ENCODE measurements at places on chromosomes 3 and 15.

- DNase-seq = no peak
Observed at GRCh38 chr15:22891426-22892210, 53.2 kb downstream of the NIPA2 start.

DNA sequence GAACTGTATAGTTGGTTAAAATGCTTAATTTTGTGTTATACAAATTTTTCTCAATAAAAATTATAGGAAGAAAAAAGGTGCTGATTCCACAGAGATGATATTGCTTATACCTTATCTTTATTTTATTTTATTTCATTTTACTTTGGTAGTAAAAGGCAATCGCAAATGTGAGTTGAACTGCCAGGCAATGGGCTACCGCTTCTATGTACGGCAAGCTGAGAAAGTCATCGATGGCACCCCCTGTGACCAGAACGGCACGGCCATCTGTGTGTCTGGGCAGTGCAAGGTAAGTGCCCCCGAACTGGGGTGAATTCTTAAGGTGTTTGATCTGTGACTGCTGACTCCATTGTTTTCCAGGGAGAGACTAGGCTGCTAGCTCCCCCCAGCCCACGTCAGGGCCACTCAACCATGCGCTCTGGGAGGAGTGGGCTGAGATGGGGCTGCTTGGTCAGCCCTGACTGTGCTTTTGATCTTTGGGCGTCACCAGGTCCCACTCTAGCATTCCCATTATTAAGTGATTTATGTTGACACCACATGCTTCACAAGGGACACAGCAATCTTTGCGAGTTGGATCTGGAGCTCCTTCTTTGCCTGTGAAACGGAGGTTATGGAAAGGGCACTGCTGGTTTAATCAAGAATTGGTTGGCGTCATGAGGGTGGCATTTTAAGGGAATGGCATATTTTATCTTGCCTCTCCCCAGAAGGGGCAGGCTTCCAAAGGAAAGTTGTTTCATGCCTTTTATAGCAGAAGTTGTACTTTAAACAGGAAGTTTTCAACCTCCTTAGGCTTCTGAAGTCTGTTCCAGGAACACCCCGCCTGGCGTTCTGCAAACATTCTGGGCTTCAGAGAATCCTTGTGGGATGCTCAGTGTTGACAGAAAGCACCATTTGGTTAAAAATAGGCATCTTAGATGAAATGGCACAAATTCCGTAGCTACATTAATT lies 296.5 kb downstream of the THSD4 start:
- DNase-seq = peak; percentile 40

DNA sequence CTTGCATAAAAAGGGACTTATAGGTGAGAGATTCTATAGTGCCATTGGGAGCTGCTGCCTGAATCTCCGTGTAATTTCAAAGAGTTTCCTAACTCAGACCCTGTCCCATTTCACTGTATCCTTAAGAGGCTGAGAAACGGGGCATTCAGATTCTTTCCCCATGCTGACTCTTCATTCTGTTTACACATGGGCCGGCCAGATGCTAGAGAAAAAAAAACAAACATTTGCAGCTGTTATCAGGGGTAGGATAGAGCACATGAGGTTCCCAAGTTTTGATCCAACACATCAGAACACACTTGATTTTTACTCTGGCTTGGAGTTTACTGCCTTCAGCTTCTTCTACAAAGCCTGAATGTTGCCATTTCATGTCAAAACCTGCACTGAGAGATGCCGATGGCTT lies 215.9 kb upstream of the TPRG1 start:
- no peak for DNase-seq

DNA sequence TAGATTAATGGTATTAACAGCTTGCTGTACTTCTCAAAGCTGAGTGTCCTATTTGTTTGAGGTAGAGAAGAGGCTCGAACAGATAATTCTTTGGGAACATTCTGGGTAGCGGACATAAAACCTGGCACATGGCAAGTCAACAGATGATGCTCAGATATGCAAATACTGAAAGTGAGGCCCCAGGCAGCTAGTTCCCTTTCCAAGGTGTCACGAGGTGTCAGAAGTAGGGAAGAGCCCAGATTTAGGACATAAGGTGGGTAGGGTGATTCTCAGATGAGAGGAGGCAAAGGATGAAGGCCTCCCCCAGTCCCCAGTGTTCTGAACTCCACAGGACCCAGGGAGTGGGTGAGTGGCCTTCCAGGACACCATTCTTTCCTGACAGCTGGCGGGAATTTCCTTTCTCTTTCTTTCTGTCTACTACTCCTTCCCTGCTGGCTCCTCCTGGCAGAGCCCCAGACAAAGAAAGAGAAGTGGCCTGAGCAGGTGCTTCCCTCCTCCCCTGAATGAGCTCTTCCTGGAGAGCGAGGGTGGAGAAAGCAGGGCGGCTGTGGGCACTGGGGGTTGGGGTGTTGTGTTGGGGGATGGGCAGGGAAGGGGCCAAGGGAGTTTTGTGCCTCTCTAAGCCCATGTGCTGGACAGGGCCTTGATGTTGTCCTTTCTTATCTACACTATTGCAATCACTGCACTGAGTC lies 87.5 kb downstream of the CORO2B start:
- no peak for DNase-seq

GRCh38 chr15:87661454-87662355 lies 594.8 kb downstream of the NTRK3 start:
- DNase-seq = no peak

- no peak for DNase-seq
Observed at GRCh38 chr3:16286161-16286560, 21.1 kb downstream of the OXNAD1 start.

DNA sequence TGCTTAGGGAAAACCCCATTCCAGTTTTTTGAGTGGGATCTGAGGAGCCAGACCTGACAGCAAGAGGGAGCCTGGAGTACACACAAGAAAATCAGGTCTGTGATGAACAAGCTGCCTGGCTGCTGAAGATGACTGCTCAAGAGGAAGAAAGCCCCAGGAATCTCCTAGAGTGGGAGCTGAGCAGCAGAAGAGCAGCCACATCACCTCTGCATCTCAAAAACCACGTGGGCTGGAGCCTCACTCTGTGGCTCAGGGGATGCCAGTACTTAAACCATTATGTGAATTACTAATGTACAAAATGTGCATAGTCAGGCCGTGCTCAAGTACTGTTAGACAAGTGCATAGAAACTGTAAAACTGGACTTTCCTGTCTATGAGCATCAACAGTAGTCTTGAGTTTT lies 52.4 kb downstream of the SLC9A9 start:
- DNase-seq = no peak

GRCh38 chr15:49843725-49844124 lies 222.9 kb downstream of the DTWD1 start:
- DNase-seq = no peak

GRCh38 chr3:171384101-171384891 lies 75.9 kb downstream of the TNIK start:
- no peak for DNase-seq
